ENCODE measurements at places on chromosomes 16 and 17.

- DNase-seq = no peak
Observed at GRCh38 chr16:69378760-69379159, 7.0 kb downstream of the TERF2 start.

DNA sequence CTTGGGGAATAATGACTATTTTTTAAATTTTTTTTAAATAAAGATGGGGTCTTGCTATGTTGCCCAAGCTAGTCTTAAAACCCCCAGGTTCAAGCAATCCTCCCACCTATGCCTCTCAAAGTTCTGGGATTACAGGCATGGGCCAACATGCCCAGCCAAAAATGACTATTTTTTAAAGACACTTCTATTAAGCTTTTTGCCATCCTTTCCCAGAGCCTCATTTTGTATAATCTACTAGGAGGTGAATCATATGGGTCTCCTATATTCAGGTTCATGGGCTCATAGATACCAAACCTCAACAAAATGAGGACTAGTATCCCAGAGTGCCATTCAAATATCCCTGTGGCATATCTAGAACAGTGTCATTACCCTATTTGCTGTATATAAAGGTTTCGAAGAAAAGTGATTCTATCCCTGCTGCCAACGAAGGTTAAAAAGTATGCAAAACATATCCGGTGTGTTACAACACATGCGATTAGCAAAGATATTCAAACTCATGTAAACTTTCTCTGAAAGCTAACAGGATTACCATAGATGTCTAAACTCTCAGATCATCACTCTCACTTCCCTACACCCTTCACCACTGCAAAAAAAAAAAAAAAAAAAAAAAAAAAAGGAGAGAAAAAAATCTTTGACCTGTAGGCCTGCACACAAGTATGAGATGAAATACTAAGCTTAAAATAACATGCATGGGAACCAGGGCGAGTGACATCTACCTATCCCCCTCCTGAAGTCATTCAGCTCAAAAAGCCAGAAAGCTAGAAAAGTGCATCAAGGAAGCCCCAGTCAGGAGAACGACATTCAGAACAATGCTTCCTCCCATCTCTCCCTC is 23.5 kb downstream of the XPO6 start:
- DNase-seq = no peak

DNA sequence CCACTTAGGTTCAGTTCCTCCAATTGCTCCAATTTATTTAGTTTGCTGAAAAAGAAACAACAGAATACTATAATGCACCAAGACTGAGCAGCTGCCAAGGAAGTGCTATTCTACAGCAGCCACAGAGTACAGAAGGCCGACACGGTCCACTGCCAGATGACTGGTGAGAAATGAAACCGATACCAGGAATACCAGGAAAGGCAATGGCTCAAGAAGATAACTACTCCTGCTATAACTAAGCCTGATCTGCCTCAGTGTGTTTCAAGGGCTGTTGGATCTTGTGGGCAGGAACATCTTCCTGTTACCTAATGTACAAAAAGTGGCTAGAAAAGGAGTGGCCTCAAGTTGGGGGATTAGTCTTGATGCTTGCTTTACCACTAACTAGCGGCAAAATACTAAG is 32.8 kb downstream of the MARVELD3 start:
- no peak for DNase-seq

- DNase-seq = no peak
Observed at GRCh38 chr17:81539961-81540675, 11.9 kb downstream of the FSCN2 start.

GRCh38 chr17:4706121-4706520 is 2.2 kb upstream of the PELP1 start:
- DNase-seq = no peak

GRCh38 chr17:52660692-52661091 is 502.2 kb upstream of the CA10 start:
- DNase-seq = no peak

DNA sequence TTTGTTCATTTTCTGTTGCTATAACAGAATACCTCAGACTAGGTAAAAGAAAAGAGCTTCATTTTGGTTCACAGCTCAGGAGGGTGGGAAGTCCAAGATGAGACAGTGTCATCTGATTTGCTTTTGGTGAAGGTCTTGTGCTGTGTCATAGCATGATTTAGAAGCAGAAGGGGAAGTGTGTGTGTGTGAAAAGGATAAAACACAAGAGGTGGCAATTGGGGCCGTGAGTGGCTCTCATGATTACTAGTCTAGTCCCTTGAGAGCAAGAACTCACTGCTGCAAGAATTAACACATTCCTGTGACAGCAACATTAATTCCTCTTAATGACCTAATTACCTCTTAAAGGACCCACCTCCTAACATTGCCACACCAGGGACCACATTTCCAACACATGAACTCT is 8.3 kb downstream of the SLC35G3 start:
- no peak for DNase-seq

DNA sequence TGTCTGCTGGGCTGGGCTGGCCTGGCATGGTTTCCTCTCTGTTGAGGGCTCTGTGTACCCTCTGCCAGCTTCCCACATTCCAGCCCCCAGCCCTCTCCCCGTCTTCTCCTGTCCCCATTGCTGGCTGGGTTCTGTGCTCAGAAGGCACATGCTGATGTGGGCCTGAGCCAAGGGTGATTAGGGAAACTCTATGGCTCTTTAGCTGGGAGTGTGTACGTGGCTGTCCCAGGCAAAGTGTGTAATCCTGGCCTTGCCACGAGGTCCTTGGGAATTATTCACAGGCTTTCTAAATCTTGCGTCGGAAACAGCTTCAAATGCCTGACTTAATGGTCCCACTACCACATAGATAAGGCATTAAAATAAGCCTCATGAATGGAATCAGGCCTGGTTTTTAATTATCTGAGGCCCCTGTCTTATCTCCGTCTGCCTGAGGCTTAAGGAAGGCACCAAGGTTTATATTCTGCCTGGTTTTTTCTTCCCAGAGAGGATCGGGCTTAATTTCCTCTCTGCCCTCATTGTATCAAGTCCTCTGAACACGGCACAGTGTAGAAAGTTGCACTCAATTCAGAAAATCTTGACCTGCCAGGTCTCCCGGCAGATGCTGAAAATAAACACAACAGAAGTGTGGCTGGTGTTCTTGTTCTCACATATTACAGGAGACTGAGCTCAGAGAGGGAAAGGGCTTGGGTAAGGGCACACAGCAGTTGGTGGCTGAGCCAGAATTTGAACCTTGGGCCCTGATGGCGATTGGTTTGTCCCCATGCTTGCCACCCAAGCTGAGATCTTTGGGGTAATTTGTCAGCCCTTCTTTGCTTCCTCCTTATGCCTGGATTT is 52.9 kb upstream of the LGALS9 start:
- no peak for DNase-seq

DNA sequence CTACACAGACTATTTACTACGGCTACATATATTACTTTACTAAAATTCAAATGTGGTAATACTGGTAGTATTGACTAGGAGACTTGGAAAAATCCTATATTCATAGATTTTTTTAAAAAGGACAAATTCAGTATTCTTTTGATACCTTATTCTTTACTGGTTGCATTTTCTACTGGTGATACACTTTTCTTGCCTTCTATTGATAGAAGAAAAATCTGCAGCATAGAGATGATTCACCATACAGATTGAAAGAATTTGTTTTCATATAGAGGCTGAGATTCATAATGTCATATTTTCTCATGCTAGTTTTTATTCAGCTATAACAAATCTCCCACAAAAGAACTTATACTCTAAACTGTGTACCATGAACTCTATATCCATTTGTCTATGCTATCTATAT is 195.4 kb upstream of the C17orf78 start:
- DNase-seq = no peak

DNA sequence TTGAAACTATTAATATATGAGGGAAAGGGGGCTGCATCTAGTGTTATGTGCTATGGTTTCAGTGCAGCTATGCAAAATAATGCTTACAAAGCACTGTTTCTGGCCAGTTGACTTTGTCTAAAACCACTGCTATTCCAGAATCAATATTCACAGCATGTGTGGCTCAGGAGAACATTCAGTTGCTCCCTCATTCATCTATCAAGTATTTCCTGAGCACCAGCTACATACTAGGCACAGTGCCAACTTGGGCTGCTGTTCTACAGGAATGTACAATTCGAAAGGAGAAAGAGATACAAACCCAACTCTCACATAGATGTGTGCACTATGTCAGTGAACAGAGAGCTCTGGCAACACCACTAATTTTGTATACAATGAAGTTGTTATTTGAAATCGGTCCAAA is 183.0 kb downstream of the PHKB start:
- DNase-seq = no peak
